ENCODE measurements at places on chromosomes 4 and X.

- DNase-seq = no peak
Measured at GRCh38 chr4:69546134-69546765, 50.5 kb upstream of the UGT2B4 start.

DNA sequence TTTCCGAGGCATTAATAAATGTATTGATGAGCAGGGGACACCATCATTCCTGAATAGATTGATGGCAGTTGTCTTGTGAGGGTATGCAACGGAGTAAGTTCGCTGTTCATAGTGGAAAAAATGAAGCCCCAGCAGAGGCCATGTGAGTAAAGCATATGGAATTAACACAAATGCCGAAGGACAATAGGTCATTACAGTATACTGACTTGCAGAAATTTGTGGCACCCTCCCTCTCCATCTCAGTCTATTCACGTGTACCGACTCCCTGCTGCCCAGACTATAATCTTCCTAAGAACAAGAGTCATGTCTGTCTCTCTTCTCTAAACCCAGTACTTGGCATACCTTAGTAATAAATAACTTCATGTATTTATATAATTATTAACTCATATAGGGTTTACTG lies 47.1 kb upstream of the PCDH10 start:
- DNase-seq = no peak

DNA sequence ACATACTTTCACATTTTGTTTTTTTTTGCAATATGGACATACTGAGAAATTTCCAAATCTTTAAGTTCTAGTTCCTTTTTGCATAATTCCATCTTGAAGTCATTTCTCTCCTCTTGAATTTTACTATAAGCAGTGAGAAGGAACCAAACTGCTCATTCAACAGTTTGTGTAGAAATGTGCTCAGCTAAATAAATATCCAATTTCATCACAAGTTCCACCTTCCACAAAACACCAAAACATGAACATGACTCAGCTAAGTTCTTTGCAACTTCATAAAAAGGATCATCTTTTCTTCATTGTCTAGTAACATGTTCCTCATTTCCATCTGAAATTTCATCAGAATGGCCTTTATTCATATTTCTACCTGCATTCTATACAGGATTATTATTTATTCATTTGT lies 77.3 kb upstream of the FGF13 start:
- DNase-seq = no peak

- DNase-seq = no peak
Measured at GRCh38 chr4:7166981-7167700, 25.2 kb upstream of the SORCS2 start.

DNA sequence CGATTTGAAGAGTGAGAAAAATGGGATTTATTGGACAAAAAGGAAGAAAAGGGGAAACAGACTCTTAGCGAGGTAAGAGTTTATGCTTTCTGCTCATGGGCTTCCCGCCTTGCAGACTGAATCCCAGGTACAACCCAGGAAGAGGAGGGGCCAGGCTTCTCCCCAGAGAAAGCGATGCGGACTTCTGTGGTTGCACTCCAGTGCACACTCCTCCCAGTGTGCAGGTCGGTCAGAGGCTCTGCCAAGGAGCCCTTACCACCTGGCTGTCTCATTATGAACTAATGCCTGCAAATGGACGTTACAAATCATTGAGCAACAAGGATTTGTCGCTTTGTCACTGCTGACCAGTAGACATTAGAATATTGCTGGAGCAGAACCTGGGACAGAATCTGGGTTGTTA lies 39.9 kb upstream of the GLRA2 start:
- DNase-seq = no peak

GRCh38 chr4:73018595-73018994 lies 50.9 kb downstream of the COX18 start:
- DNase-seq = no peak

GRCh38 chrX:38095971-38096529 lies 89.7 kb downstream of the SYTL5 start:
- no peak for DNase-seq

DNA sequence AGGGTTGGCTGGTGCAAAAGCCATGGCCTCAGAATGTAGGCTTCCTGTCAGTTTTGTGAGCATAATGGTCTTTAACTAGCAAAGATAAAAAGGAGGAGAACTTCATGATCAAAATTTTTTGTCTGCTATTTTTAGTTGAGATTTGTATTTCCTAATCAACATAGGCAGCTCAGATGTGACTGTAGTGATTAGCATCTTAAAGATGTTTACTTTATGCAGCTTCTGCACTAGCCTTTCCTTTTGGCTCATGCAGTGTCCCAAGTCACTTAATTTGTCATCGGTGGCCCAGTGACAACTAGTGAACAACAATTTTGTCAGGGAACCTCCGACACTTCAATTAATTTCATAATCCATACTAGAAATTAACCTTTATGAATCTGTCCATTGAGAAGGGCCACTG lies 109.8 kb downstream of the CEP135 start:
- no peak for DNase-seq

- no peak for DNase-seq
Measured at GRCh38 chr4:6264225-6264540, 5.5 kb upstream of the WFS1 start.

DNA sequence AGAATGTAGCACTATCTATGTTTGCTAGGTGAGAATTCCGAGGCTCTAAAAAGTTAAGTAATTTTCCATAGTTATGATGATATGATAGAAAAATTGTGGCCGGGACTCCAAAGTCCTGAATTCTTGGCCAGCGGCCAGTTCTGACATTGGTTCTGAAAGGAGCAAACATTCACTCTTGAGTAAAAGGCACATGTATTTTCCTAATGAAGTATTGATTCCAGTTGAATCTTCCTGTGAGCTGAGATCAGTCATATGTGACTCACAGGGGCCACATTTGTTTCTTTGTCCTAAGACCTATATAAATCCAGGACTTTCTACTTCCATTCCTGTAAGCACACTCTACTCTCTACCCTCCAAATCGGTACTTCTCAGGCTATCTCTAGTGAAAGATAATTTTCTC lies 349.9 kb downstream of the BMPR1B start:
- no peak for DNase-seq

DNA sequence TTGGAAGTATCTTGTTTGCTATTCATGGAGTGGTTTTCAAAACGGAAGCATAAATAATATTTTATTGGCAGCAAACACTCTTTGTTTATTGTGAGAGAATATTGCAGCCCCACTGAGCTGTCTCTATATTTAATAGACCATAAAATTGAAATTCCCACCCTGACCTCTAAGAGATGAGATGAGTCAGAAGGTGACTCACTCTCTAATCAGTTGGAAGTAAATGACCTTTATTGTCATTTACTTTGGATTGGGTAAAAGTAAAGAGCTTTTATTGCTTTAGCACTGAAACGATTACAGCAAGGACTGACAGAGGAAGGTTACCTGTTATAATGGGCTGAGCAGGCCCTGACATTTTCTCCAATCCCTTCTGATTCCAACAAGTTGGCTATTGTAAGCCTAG lies 55.0 kb downstream of the SYTL5 start:
- DNase-seq = no peak

DNA sequence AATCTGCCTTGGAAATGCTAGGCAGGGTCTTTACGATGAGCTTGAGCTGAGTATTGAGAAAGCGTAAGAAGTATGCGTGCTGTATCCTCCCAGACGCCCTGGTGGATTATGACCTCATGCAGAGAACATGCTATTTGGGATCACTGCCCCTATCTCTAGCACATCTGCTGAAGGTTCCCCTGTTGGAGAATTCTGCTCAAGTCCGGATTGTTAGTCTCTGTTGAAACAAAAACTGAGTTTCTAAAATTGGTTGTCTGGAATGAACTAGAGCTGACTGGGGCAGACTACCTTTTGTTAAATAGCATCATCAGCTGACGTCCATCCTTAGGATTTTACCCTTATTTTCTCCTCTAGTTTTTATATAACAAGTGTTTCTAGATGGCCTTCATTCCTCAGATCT lies 7.5 kb downstream of the FHDC1 start:
- no peak for DNase-seq

DNA sequence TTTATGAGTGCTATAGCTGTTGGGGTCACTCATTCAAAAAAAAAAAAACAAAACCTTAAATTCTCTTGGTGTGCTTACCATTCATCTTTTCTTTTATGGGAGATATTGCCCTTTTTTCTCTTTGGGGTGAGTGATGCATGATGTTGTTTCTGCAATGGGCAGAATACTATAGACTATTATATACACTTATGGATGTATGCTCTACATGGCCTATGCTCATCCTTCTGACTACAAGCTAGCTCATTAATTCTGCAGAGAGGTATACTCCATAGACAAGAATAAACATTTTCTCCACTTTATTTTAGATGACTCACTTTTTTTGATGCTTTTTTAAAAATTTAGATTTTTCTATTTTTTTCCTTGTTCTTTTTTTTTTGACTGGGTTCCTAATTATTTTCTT lies 160.3 kb upstream of the ANK2 start:
- no peak for DNase-seq

DNA sequence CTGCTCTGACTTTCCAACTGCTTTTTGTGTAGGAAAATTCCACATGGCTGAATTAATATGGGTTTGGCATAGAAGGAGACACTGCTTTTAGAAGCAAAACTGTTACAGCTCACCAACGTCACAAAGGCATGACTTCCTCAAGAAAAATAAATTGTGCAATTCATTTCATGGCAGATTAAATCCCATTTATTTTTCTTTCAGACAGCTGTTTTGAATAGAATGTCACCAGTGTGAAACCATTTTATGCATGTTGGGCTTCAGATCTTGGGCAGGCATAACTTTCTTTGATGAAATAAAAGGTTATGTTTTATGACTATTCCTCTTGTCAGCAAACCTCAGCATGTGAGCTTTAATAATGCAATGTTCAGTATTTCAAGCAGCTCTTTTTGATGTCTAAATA lies 542.8 kb downstream of the GALNTL6 start:
- no peak for DNase-seq

- no peak for DNase-seq
Measured at GRCh38 chrX:3522101-3522650, 175.7 kb upstream of the MXRA5 start.

GRCh38 chrX:100424012-100424411 lies 13.9 kb upstream of the PCDH19 start:
- no peak for DNase-seq

DNA sequence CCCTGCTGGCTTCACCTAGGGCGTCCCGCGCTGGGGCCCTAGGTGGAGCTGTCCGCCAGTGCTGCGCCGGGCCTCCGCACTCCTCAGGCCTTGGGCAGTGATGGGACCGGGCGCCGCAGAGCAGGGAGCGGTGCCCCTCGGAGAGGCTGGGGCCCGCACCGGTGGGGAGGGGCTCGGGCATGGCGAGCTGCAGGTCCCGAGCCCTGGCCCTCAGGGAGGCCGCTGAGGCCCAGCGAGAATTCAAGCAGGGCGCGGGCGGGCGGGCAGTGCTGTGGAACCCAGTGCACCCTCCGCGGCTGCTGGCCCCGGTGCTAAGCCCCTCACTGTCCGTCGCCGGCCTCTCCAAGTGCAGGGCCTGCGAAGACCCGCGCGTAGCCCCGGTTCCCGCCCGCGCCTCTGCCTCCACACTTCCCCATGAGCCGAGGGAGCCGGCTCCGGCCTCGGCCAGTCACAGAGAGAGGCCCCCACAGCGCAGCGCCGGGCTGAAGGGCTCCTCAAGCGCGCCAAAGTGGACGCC lies 565.1 kb upstream of the NDST4 start:
- DNase-seq = no peak
